ENCODE measurements at places on chromosomes 7 and 10. TPM values are rescaled to one million over a fixed set of nuclear protein-coding genes. Genes with fewer than 3 reads are reported as not detected.

GRCh38 chr7:67661-68395, 124.5 kb upstream of the FAM20C start:
- DNase-seq: no peak

- DNase-seq: peak; percentile 18
Measured at GRCh38 chr10:61899069-61899531, 2.4 kb upstream of the ARID5B start.

The SLC39A12 gene
- total RNA-seq: not detected

The MALSU1 gene
- total RNA-seq: 47.3 TPM

DNA sequence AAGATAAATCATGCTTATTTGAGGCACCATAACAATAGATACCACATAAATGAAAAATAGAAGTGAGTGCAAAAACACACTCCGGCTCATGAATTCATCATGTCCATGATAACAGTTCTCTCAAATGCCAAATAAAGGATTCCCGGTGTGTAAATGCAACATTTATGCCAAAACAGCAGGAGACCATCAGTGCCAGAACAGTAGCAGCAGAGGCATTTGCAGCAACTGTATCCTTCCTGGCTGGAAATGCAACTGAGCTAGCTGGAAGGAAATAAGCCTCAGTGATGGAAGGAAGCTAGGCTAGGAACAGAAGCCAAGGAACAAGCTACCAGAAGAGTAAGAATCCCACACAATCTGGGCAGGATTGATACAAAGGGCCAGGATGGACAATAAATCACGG, 79.9 kb upstream of the THSD7A start:
- no peak for DNase-seq

The ZNF438 gene
- total RNA-seq: 3.1 TPM

DNA sequence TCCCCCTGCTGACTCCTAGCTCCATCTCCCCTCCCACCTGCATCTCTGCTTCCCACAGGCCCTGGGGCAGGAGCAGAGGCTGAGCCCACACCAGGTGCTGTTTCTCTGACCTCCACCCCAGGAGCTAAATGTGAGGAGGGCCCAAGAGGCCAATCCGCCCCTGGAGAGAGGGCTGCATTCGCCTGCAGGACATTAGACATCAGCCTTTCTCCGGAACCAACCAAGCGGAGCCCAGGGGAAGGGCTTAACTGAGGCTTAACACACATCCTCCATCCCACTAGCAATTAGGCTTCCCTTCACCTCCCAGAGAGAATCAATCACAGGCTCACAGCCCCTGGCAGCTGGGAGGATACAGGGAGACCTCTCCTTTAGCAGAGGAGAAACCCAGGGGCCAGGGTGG, 50.5 kb downstream of the SH3PXD2A start:
- DNase-seq: no peak
